ENCODE measurements at places on chromosomes 3 and 15.

DNA sequence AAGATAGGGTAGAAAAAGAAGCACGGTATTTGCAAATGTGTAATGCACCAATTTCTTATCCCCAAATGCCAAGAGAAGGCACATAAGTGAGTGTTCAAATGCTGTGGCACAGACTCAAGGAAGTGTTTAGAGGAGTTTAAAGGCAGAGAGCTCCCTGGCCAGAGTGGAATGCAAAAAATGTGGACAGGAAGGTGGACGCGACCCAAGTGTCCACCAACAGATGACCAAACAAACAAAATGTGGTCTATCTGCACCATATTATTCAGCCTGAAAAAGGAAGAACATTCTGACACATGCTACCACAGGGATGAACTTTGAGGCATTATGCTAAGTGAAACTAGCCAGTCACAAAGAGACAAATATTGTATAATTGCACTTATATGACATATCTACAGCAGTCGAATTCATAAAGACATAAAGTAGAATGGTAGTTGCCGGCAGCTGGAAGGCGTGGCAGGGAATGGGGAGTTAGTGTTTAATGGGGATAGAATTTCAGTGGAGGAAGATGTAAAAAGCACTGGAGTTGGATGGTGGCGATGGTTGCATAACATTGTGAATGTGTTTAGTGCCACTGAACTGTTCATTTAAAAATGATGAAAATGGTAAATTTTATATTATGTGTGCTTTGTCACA is 126.6 kb downstream of the SRGAP3 start:
- no peak for DNase-seq

GRCh38 chr3:100400419-100400779 is 490 bp downstream of the TOMM70 start:
- no peak for DNase-seq

DNA sequence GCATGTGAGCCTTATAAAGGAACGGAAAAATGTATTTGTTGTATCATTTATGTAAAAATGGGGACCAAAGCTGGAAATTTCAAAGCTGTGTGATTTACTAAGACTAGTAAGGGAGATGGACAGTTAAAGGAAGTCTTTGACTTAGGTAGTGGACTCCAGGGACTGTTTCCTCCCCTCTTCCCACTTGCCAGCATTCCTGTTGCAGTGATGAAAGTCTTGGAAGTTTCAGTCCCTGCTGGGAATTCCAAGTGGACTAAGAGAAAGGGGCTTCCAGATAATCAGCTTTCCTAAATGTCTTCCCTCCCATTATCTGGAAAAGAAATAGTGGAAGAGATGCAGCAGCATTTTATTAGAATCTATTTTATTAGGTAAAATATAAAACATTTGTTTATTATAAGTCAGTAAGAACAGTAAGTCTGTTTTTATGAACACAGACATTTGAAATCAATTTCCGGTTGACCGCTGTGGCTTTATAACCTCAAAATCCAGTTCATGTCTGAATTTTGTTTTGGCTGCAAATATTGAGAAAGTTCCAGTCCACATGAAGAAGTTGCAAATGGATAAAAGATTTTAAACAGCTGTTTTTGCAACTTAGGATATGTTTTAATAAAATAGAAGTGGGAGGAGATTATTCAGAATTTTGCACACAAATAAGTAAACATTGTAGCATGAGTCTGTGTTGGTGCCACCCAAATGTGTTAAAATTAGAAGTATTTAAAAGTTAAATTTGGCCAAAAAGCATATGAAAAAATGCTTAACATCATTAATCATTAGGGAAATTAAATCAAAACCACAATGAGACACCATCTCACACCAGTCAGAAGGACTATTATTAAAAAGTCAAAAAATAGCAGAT is 141.8 kb downstream of the IL20RB start:
- DNase-seq, result no peak

- no peak for DNase-seq
Observed at GRCh38 chr15:38461066-38461833, 7.3 kb downstream of the FAM98B start.

DNA sequence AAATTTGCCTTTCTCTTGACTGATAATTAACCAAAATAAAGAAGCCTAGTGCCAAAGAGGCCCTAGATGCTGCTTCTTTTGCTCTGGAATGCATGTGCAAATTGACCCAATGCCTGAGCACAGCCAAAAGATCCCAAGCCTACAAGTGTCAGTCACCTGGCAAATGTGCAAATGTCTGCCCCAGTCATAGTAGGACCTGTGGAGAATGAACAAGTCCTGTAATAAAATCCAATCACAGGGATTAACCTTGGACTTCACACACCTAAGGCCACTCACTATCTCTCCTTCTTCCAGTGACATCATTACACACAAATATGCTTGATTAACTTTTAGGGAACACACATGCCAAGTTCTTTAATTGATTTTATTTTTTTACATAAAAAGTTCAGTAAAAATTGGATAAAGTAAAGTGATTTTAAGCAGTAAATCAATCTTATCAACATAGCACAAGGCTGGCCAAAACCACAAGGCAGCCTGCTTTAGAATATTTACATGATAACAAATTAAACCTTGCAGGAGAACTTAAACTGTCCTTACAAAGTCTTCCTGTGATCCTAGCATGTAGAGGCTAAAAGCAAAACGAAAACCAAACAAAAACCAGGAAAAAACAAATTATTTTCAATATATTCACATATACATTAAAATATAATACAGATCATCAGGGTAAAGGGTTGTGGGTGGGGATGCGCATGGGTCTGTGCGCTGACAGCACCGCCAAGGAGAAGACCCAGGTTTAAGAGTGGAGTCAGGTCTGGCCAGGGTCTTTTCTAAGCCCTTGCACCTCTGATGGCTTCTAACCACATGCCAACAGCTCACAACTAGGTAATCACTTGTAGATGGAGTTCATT is 36.8 kb downstream of the NBEAL2 start:
- DNase-seq, result no peak

- no peak for DNase-seq
Observed at GRCh38 chr15:75051191-75051608, 27.8 kb downstream of the PPCDC start.

DNA sequence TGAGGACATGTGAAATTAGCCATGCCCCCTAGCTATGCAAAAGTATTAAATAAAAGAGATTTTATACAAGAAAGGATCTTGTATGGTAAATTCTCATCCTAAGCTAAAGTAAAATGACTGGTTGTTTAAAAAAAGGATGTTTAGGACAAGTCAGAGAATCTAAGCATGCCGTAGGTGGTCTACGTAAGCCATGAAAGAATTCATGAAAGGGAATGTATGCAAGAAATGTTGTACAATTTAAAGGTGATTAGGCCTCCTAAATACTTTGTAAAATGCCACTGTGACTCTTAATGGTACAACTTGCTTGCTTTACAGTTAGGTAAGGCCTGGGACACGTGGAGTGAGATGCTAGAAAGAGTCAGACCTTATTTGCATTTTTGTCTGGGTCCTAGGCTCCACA is 209.0 kb downstream of the EFHB start:
- DNase-seq, result no peak

- DNase-seq, result no peak
Observed at GRCh38 chr3:177341736-177342419, 144.6 kb upstream of the TBL1XR1 start.

- DNase-seq, result no peak
Observed at GRCh38 chr3:42957573-42957972, 21.5 kb upstream of the GASK1A start.

DNA sequence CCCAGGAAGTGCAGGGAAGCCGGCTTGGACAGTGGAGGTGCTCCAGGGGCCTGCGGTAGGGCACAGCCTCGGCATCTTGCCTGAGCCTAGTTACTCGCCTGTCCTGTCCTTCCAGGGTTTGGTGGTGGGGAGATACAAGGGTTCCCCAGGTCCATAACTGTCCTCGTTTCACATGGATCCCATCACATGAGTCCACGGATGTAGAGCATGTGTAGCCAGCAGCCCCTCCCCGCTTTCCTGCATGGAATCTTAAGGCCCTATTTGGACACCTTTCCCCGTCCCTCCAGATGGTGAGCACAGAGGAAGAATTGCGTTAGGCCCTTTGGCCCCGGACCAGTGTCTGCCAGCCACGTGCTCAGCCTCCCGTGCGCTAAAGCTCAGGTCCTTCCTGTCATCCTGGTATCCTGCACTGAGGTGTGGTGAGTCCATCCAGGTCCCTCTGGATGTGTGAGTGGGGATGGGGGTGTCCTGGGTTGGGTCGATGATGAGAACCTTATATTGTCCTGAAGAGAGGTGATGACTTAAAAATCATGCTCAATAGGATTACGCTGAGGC is 230.4 kb downstream of the SNRPN start:
- peak; percentile 4 for DNase-seq

- DNase-seq, result no peak
Observed at GRCh38 chr3:69751074-69751476, 11.8 kb downstream of the MITF start.

DNA sequence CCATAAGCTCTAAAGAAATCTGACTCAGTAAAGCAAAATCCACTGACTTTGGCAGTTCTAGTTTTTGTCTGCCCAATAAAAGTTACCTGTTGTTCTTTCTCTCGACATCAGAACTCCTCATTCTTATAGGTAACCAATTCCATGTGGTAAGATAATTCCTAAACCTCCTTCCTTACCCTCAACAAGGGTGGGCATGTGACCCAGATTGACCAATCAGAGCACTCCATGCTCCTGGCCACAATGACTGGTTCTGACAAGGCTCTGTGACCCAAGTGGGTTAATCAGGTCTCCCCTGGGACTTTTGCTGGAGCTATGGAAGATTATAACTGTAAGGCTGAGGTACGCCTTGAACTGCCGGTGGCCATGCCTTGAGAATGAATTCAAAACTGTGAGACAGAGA is 31.7 kb downstream of the LINS1 start:
- DNase-seq, result no peak

DNA sequence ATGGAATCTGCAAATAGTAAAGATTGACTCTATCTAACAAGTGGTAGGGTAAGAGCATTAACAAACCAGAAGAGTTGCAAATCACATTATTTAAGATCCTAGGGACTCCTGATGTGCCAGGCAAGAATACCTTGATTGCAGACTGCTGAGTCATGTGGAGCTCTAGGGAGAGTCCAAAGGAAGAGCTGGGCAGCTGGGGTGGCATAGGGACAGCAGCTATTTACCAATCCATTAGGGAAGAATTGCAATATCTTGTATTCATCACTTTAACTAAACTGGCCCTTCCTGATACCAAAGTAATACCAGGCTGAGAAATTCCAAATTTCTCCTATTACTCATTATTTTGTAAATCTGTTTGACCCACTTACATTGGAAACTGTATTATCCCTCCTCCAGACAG is 52.2 kb upstream of the ACP3 start:
- no peak for DNase-seq

- DNase-seq, result no peak
Observed at GRCh38 chr3:156341831-156342416, 213.0 kb downstream of the SSR3 start.

DNA sequence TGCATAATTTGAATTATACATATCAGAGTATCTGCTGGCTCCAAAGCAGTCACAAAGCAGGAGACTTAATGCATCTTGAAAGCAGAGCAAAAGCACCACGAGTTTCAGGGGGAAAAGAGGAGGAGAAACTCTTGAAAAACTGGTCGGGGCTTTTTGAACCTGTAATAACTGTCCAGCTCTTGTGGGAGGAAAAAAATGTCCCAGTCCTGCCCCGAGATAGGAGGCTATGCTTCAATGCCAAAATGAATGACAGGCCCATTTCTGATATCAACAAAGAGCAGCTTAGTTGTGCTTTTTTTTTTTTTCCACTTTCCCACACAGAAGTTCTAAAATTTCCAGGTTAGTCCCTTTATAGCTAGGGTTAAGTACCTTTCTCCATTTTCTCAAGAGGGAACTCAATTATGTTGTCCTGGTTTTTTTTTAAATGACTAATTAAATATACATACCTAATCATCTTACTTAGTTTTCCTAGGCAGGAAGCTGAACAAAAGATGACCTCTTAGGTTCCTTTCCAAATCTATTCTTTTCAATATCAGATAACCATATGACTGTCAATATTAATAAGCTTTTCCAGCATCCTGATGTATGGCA is 120.2 kb downstream of the TFDP2 start:
- no peak for DNase-seq

- DNase-seq, result no peak
Observed at GRCh38 chr15:55267401-55268175, 22.0 kb downstream of the RAB27A start.

- no peak for DNase-seq
Observed at GRCh38 chr15:88090481-88091011, 166.0 kb downstream of the NTRK3 start.
